Tongue (tissue), 3 donors: ENCODE measurements at places on chromosomes 3 and 15.

DNA sequence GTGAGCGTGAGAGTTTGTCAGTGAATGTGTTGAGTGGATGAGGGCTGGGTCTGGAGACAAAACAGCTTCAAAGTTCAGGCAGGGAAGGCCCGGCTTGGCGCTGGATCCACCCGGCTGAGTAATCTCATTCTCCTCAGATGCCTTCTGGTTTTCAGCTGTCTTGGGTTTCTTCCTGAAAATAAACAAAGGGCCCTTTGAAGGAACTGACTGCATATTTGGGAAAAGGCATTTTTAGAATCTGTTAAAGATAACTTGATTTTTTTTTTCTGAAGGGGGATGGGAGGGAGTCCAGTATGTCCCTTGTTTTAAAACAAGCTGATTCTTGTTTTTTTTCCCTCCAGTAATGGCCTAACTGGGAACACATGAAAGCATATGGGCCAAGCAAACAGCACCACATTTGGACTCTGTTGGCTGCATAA is 86.4 kb downstream of the TIGIT start:
- DNase-seq, result peak; percentile 90

GRCh38 chr3:36525115-36525801 is 145.0 kb downstream of the STAC start:
- no peak for DNase-seq

DNA sequence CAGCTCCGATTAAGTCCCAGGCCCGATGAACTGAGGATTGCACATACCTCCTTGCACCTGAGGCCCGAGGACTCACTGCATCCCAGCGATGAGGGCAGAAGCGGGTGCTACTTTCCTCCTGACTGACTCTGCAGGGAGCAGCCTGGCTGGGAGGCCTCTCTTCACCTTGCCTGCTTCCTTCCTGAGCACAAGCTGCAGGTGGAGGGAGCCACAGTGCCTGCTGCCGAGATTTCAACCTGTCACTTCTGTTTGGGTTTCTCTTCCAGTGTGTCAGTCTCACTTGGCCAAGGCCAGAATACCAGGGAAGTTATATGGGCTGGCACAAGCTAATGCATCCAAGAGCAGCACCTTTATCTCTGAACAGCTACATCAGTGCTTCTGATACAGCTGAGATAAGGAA is 185.4 kb downstream of the NTRK3 start:
- DNase-seq, result no peak

DNA sequence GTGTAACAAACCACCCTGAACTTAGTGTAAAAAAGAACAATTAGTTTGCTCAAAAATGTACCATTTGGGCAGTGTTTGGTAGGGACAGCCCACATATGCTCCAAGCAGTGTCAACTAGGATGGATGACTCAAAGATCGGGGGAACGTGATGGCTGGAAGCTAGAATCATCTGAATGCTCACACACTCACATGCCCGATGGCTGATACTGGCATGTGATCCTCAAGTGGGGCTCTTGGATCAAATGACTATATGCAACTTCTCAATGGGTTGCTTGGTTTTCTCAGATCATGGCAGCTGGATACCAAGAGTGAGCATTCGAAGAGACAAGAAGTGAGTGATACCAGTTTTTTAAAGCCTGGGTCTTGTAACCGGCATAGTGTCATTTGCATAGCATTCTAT is 335.9 kb upstream of the KCNMB2 start:
- DNase-seq, result no peak

GRCh38 chr3:152943645-152944044 is 108.7 kb downstream of the P2RY1 start:
- DNase-seq, result no peak

GRCh38 chr3:77039606-77040171 is at the start of gene ROBO2:
Gene ROBO2, plus strand, starts transcription at chr3:77040099. Its CDS starts 687 bp downstream, at chr3:77040786.
- peak; percentile 84 for DNase-seq

GRCh38 chr3:137845194-137845593 is 81.1 kb downstream of the SOX14 start:
- peak; percentile 3 for DNase-seq

GRCh38 chr3:171286580-171287249 is 173.5 kb downstream of the TNIK start:
- DNase-seq, result no peak

- DNase-seq, result no peak
These were observed 52.4 kb downstream of the RBM6 start for GRCh38 chr3:49992326-49992725.

DNA sequence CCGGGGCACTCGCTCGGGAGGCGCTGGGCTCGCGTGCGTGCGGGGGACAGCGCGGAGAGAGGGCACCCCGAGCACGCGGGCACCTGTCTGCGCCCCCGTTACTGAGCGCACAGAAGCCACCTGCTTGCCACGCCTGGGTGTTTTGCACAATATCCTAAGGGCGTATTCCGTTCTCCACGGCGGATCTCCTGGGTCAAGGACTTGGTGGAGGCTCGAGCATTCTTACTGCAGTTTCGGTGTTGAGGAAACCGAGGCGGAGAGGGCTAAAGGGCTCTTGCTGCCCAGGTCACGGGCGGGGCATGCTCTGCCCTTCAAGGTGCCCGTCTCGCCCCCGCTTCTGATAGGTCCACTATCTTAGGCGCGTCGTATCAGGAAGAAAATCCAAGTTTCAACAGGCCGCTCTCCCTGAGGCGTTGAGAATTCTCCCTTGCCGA is 526 bp downstream of the GPD1L start:
- peak; percentile 40 for DNase-seq

DNA sequence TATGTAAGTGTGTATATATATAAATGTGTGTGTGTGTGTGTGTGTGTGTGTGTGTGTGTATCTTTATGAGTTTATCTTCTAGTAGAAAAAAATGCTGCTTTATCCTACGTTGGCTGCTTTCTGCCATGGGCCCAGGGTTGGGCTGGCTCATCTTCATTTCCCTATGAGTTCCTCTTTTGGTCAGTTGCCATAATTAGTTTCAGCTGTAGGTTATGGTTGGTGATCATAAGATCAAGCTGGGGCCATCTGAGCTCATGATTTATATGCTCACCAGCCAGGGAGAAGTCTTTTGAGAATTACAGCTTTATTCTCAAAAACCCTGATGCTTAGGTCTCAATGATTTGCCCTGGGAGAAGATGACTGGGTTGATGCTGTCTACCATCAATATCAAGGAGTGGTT is 775.8 kb upstream of the ARPP21 start:
- DNase-seq, result no peak

DNA sequence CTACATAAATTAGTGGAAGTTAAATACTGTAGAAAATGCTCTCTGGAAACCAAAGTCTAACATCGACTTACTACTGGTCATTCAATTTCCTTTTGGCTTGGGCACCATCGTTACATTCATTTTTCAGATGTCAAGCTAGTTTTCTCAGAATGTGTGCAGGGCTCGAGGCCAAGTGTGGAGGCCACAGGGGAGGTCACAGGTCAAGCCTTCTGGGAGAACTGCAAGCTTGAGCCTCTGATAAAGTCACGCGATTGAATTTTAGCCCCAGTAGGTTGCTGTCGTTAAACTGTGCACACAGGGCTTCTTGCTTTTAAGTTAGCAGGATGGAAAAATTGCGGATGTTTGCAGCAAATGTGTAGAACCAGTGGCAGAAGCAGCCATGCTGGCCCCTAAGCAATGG is 182.2 kb downstream of the APBA2 start:
- no peak for DNase-seq

DNA sequence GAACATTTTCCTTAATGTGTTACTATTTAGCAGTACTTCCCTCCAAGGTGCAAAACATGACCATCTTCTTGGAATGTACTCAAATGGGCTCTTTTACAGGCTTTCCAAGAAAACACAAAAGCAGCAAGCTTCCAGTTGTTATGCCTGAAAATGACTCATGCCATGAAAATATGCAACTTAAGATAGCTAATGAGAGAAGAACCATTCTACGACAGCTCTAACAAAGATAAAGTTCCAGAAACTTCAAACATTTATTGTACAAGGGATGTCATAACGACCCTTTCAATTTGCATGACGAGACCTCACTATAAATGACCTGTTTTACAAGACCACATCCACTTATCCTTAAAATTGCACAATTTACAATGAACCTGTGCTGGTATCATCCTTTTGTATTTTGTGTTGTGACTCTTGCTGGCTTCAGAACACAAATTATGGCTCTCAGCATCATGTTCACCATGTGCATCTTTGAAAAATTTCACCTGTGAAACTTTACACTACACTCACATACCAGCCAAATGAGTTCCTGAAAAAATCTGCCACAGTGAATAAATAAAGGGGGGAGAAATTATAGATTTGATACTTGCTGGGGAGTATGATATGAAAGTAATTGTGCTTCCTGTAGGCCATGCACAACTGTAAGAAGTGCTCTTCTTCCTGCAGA is 433.7 kb downstream of the MAGI1 start:
- DNase-seq, result peak; percentile 56

- DNase-seq, result peak; percentile 95
These were observed 16.3 kb downstream of the BMF start for GRCh38 chr15:40092256-40092978.

DNA sequence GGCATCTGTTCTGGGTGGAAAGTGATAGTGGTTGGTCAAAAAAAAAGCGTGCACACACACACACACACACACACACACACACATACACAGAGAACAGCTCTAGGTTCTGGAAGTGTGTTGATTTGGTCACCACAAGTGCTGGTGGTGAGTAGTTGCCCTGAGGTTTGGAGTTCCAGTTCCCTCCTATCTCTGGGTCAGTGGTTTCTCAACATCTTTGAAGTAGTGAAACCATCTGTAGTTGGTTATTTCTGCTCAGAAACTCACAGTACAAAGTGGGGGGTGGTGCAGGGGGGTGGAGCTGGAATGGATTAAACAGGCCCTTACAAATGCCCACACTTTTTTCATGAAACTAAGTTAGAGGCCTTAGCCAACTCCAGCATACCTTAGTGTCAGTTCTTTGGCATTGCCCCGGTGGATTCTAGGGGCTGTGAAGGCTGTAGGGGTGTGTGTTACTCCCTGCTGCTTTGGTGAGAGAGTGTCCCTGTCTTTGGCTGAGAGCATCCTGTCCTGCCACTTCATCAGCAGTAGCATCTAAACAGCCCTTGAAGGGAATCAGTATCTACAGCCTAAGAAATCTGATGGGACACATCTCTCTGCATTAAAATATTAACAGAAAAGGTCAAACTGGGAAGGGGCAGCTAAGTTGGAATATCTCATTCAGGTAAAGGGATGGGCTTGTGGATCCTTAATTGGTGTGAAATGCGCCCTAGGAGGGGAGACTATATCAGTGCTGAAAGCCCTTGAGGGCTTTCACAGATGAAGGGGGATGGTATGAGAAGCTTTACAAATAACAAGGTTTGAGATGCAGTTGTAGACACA is 20.6 kb downstream of the SMAD3 start:
- no peak for DNase-seq

- no peak for DNase-seq
These were observed 62.1 kb upstream of the ABHD2 start for GRCh38 chr15:89026167-89026566.

DNA sequence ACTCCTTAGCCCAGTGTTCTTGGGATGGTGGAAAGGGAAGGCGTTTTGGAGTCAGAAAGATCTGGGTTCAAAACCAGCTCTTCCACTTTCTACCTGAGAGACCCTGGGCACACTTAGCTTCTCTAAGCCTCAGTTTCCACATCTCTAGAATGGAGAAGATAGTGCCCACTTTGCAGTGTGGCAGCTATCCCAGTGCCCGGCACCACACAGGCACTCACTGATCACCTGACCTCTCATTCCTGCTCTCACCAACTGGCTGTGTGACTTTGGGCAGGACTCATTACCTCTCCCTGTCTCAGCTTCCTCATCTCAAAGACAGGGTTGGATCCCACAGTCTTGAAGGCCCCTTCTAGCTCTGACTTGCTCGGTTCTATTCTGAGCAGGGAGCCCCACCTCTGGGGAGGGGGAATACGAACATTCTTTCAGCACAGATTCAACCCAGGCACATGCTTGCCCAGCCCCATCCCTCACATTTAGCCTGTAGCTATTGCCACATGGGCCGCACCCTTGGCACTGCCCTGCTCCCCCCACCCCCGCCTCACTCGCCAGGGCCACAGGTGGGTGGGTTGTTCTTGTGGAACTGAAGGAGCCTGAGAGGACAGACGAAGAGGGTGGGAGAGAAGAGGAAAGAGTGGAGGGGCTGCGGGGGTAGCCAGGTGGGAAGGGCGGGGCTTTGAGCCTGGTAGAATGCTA is 39.2 kb downstream of the EPHB3 start:
- DNase-seq, result peak; percentile 56

- peak; percentile 83 for DNase-seq
These were observed 102.0 kb downstream of the TBC1D2B start for GRCh38 chr15:77975332-77976094.

DNA sequence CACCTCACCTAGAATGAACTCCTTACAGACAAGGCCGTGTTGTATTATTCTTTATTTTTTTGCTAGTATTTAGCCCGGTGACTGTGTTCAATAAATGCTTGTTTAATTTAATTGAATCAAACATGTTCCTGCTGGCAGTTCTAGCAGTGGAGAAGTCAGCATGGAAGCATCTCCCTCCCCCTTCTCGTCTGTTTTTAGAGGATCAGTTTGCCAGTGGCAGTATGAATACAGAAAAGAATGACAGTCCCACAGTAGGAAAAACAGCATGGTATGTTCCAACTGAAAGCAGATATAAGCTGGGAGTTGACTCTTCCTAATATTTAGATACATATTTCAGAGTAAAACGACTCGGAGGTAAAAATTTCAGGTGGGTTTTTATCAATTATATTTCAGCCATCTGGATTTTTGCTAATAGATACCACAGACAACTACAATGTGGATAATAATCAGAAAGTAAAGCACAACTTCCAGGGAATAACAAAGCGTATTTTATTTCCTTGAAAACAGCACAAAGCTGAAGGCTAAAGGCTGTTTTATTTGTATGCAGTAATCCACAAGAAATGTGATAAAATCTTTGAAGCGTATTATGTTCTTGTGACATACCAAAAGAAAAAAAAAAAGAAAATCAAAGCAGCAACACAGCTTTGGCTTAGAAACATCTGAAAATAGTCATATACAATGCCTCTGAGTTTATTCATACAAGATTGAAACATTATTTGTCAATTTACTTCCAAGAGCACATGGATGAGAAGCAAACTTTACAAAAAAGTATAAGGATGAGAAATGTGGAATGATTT is 244.5 kb upstream of the KCNMB2 start:
- DNase-seq, result peak; percentile 36

DNA sequence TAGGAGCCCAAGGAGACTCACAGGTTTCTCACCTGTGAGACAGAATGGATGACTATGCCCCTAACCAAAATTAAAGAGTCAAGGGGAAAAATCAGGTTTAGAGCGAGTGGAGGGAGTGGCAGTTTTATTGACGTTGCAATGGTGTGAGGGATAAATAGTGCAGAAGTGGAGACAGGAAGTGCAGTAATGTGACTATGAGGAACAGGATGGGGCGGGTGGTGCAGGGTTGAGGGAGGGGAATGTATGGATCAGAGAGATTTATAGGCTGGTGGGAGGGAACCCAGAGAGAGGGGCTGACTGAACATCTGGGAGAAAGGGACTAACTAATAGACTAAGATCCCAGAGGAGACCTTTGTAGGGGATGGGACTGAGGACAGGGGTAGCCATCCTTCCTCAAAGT is 26.5 kb downstream of the EIF2AK4 start:
- no peak for DNase-seq

GRCh38 chr3:70231266-70231701 is 81.2 kb downstream of the MDFIC2 start:
- no peak for DNase-seq
